ENCODE measurements at places on chromosomes 6 and 20. TPM values are rescaled to one million over a fixed set of nuclear protein-coding genes. Genes with fewer than 3 reads are reported as not detected.

- DNase-seq, result no peak
Observed at GRCh38 chr6:149888659-149889058, 9.3 kb downstream of the RAET1E start.

GRCh38 chr6:46961711-46962110 lies 40.0 kb upstream of the ADGRF5 start:
- DNase-seq, result no peak

DNA sequence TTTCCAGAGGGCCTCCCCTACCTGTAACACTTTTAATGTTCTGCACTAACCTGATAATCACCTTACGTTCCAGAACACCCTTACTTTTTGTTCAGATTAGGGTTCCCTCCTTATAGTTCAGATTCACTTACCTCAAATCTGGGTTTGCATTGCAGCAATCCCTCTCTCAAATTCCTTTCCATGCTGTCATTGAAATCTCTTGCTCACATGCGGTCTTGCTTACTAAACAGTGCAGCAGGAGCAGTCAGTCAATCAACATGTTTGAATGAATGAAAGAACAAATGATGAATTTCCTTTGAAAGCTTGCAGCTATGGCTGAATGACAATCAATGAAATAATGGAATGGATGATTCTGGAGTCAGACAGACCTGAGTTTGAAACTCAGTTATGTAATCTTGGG lies 200.1 kb downstream of the HIVEP2 start:
- DNase-seq, result peak; percentile 22

DNA sequence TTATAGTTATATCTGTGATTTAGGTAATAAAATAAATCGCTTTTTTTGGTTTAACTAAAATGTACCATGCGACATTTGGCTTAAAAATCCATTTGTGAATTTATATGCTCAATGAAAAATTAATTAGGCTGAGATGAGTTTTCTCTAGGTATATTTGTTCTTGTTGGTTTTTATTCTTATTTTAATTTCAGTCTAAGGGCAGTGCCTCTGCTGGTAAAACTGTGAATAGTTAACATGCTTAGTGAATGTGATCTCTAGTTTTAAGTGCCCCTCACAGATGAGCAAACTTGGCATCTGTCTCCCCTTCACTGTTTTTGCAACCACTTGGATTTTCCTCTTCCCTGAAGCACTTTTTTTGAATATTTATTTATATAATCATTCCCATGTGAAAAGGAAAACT lies 822.7 kb downstream of the GRIK2 start:
- DNase-seq, result no peak

DNA sequence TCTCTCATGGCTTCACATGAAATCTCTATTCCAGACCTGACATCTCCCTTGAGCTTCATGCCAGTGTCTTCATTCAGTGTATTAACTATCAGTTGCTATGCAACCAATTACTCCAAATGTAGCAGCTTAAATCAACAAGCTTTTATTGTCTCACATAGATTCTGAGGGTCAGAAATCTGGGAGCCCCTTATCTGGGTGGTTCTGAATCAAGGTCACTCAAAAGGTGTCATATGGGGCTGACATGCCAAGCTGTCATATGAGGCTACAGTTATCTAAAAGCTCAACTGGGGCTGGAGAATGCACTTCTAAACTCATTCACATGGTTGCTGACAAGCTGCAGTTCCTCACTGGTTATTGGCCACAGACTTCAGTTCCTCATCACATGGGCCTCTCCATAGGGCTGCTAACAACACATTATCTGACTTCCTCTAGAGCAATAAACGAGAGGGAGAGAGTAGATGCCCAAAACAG lies 7.3 kb upstream of the CGA start:
- no peak for DNase-seq

DNA sequence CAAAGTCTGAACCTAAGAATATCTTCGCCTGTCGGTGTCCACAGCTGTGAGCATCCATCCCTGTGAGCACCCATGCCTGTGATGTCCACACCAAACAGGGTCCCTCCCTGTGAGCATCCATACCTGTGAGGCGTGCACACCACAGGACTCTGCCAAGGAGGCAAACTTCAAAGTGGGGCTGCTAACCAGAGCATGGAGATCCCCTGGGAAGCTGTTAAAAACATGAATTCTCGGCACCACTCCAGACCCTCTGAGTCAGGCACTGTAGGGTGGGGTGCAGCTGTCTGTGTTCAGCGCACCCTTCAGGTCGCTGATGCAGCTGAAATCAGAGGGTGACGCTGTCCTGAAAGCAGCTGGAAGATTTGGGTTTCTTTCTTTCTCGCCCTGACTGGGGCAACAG lies 85.4 kb upstream of the NXT1 start:
- no peak for DNase-seq

- no peak for DNase-seq
Observed at GRCh38 chr6:39104528-39104927, 10.5 kb downstream of the SAYSD1 start.

DNA sequence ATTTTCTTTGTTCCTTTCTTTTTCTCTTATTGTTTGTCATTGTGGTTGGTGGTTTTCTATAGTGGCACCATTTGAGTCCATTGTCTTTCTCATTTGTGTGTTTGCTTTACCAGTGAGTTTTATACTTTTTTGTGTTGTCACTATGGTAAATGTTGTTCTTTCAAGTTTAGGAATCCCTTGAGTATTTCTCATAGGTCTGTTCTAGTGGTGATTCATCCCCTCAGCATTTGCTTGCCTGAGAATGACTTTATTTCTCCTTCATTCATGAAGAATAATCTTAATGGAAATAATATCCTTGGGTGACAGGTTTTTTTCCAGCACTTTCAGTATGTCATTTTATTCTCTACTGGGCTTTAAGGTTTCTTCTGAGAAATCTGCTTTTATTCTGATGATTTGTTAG lies 209.2 kb upstream of the ASCC3 start:
- DNase-seq, result no peak

- DNase-seq, result no peak
Observed at GRCh38 chr20:33627577-33628216, 34.4 kb upstream of the C20orf144 start.

GRCh38 chr20:38172408-38172807 lies 7.3 kb upstream of the TGM2 start:
- DNase-seq, result no peak

The PBOV1 gene
- total RNA-seq, result not detected

The CYP21A2 gene
- total RNA-seq, result 0.72 TPM

The ZSCAN31 gene
- total RNA-seq, result 19.9 TPM
